ENCODE measurements at places on chromosomes 6 and 20. TPM values are rescaled to one million over a fixed set of nuclear protein-coding genes. Genes with fewer than 3 reads are reported as not detected.

The GTSF1L gene
- not detected for total RNA-seq

The MMP24OS gene
- total RNA-seq, result 12.8 TPM

The DLK2 gene
- total RNA-seq, result 1.2 TPM

The PRRC2A gene
- 111 TPM for total RNA-seq
